ENCODE measurements at places on chromosomes 5 and 9. TPM values are rescaled to one million over a fixed set of nuclear protein-coding genes. Genes with fewer than 3 reads are reported as not detected.

GRCh38 chr5:143820451-143820850 is 8.5 kb downstream of the HMHB1 start:
- DNase-seq, result no peak

- no peak for DNase-seq
Measured at GRCh38 chr9:116939614-116940013, 252.5 kb downstream of the TRIM32 start.

DNA sequence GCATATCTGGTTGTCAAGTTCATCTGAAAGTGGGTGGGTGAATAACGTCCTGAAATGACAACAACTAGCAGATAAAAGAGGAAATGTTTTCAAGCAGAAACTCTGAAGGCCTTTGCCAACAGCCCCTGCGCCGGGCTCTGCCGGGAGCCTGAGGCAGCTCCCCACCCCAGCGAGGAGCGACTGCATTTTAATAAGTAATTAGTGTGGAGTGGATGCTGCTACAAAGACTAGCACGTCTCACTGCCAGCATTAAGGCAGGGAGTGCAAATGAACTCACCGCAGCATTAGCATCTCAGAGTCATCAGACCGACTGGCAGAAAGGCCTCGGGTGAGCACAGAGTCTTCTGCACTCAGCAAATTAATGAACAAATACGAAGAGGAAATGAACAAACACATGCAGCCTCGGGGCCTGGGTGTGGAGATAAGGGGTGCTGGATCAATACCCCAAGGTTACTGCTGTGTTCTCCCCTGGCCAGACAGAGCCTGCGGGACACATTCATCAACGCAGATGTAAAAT is 63.8 kb downstream of the VAV2 start:
- peak; percentile 62 for DNase-seq

GRCh38 chr9:97553141-97553540 is 51.7 kb downstream of the TMOD1 start:
- DNase-seq, result no peak

GRCh38 chr5:82748688-82749460 is 328.3 kb downstream of the TMEM167A start:
- DNase-seq, result no peak

- DNase-seq, result no peak
Measured at GRCh38 chr5:116058346-116058936, 26.2 kb downstream of the ARL14EPL start.

DNA sequence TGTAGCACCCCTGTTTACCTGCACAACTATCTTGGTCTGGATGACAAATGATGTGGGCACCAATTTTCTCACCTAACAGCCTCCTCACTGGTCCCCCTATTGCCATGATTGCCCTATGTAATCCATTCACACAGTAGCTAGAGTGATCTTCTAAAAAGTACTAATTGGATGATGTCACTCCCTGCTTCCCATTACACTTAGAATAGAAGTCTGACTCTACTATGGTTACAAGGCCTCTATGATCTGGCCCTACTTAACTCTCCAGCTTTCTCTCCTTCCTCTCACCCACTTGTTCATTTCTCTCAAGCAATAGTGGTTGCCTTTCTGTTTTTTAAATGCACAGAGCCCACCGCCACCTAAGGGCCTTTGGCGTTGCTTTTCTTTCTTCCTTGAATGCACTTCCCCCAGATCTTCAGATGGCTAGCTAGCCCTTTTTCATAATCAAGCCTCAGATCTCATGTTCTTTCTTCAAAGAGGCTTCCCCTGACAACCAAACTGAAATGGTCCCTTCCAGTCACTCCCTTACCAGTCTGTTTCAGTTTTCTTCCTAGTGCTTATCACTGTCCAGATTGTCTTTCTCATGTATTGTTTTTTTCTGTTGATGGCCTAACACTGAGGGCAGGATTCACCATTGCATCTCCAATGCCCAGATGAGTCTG is 8.7 kb downstream of the IGIP start:
- no peak for DNase-seq

- DNase-seq, result no peak
Measured at GRCh38 chr5:144680711-144681110, 510.0 kb downstream of the KCTD16 start.

DNA sequence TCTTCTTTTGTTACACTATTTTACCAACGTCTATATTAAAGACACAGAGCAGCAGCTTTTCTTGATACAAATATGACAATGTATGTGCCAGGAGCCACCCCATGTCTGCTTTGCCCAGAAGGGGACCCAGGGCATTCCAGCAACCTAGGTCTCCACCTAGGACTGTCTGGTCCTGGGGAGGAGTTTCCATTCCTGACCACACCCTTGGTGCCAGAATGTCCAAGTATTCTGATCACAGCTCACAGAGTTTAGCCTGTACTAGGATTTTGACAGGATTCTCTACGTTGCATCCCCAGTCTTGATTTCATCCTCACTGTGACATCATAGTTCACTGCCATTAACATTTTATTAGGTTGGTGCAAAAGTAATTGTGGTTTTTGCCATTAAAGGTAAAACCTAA is 224.7 kb downstream of the SREK1 start:
- no peak for DNase-seq

The PCDHB14 gene
- 3.5 TPM for total RNA-seq
